ENCODE measurements at places on chromosomes 1 and 21.

GRCh38 chr1:218302155-218302554 lies 17.1 kb downstream of the RRP15 start:
- no peak for DNase-seq

- peak; percentile 65 for DNase-seq
Observed at GRCh38 chr1:85465099-85465785, at the start of gene DDAH1. DDAH1 (minus strand) TSS chr1:85465159; CDS start chr1:85465045, 114 bp downstream.

- DNase-seq: peak; percentile 89
Observed at GRCh38 chr1:205335692-205336091, 14.1 kb upstream of the NUAK2 start.

- no peak for DNase-seq
Observed at GRCh38 chr1:107096690-107097089, 40.2 kb downstream of the PRMT6 start.

GRCh38 chr1:172121081-172121717 lies 279.9 kb downstream of the DNM3 start:
- DNase-seq: no peak

DNA sequence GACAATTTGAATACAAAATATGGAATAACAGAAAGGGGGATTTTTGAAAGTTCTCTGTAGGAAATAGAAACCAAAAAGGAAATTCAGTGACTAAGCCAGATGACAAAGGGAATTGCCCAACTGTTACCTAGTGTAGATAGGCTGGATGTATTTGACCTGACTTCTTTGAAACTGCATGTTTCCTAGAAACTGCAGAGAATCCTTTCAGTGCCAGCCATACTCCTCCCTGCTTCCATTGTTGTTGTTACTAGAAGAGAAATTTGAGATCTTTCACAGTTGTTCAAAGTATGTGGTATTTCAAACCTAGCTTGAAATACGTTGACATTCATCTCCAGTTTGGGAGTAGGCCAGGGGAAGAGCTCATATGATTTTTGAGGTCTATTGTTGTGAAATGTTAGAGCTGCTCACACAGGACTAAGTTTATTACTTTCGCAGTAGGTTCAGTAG lies 1.8 kb upstream of the GBP5 start:
- no peak for DNase-seq

- no peak for DNase-seq
Observed at GRCh38 chr1:11730429-11730891, 5.5 kb upstream of the AGTRAP start.

DNA sequence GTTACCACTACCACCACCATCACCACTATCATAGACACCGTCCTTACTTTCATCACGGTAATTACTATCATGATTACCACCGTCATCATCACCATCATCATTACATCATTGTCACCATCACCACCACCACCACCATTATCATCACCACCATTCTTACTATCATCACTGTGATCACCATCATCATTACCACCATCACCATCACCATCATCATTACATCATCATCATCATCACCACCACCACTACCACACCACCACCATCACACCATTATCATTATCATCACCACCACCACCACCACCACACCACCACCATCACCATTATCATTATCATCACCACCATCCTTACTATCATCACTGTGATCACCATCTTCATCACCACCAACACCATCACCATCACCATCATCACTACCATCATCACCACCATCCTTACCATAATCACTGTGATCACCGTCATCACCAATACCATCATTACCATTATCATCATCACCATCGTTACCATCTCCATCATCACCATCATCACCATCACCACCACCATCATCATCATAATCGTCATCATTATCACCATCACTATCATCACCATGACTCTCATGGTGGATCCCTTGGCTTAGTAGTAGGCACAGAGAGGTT lies 244.4 kb upstream of the C1orf174 start:
- no peak for DNase-seq

DNA sequence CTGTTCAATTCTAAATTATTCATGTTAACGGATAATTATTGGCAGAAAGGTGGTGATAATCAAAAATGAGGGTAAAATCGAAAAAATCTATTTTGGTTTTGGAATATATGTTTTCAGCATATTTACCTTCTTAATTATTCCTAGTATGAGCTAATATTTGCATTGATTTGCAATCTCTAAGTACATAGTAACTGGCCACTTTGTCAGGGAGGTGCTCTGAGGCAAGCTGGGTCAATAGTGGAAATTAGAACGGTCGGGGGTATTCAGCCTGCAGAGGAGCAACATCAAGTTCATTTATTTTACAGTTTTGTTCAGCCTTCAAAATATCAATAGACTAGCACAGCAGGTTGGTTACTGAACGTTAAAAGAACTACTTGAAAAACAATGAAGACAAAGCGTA lies 1.8 kb downstream of the OTUD7B start:
- DNase-seq: no peak

DNA sequence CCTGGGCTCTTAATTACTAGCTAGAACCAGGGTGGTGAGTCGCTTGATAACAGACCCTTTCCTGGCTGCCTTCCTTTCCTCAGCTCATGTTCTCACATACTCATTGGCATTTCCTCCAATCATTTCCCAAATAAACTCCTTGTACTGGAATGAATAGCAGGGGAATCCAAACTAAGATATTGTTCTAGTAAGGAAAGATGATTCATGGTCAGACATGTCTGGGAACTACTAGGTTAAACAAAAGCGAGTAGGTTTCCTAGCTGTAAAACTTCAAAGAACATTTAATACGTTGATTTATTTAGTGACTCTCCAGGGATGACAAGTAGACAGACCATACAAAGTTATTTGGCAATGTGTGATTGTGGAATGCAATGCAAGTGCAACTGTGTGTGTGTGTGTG lies 121.2 kb upstream of the KCNJ6 start:
- DNase-seq: no peak

GRCh38 chr1:2373551-2374251 lies 17.7 kb downstream of the MORN1 start:
- DNase-seq: no peak

GRCh38 chr1:183167676-183168075 lies 18.4 kb upstream of the LAMC2 start:
- DNase-seq: no peak

DNA sequence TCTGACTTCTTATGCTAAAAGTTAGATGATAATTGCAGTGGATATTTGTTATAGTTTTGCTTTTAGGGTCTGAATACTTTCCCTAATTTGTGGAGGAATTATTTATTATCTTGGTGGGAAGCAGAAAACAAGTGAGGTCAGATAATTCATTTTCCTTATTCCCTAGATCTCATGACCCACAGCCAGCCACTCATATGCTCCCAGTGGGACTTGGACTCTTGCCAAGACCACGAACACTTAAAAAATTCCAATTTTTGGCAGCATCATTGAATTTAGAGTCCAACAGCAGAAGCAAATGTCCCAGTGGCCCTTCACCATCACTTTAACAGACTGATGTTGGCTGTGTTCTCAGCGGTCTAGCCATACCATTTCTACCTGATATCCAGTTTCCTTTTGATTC lies 204.2 kb downstream of the HMCN1 start:
- no peak for DNase-seq

DNA sequence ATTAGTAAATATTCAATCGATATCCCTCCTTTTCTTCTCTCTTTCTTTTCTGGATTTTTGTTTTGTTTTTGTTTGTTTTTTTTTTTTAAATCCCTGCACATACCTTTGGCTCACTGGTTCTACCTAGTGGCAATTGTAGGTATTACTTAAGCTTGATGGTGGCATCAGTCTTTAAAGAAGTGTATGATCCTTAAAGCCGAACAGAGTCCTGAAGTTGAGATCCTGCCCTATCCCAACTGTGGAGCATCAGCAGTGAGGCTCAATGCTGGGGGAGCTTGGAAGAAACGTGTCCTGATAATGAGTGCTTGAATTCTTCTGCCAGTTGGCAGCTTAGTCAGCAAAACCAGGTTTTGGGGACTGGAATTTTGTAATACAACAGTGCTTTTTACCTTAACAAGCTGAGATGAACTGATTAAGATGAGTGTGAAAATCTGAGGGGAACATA lies 60.8 kb downstream of the FASLG start:
- DNase-seq: no peak

DNA sequence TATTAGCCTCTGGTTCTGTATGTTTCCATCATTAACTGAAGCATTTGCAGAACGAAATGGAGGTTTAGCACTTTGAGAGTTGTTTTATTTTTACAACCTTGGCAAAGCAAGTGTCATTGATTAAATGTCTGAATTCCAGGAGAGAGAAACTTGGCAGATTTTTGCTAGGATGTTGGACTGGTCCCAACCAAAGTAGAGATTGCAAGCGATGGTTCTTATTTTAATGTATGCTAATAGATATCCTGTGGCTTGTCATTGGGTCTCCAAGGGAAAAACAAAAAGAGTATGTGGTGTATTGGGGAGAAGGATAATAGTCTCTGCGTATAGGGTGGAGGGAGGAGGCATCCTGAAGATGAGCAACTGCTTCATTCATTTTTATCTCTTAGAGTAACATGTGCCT lies 457.2 kb upstream of the RUNX1 start:
- DNase-seq: no peak

- no peak for DNase-seq
Observed at GRCh38 chr1:33512226-33513011, 40.0 kb downstream of the ZSCAN20 start.

- no peak for DNase-seq
Observed at GRCh38 chr1:2347896-2348295, 43.5 kb downstream of the MORN1 start.

DNA sequence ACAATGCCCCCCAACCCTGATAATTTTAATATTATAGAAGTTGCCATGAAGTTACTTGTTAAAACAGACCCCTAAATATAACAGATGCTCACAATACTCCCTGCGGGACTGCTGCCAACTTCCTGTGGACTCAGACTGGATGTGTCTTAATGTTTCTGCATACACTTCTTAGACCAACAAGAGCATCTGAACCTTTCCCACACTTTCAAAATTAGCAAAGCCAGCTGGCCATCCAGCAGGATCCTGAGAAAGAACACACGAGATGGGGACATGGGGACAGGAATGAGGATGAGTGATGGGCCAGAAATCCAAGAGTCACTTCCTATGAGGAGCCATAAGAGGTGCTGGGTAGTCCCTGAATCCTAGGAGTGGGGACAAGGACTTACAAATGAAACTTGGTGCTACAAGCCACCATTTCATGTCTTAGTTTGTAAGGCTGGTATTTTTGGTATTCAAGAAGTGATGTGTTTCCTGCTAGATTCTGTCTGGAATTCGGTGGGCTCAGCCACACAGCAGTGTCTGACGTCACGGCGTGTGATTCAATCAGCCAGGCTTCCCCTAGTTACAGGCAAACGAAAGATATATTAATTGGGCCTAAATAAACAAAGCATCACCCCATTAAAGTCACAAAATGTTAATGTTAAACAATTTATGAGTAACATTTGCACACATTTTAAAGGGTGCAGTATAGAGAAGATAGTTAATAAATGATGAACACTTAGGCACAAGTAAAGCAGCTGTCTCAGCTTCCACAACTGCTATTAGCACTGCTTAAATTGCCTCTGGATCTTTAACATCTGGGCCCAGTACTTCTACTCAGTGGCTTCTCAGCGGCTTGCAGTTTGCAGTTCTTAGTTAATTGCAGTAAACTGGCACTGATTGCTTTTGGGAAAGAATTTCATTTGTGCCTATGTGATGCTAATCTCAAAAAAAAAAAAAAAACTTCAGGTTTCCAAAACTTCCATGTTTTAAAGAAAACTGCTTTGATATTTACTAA lies 41.2 kb upstream of the RGS8 start:
- DNase-seq: no peak

DNA sequence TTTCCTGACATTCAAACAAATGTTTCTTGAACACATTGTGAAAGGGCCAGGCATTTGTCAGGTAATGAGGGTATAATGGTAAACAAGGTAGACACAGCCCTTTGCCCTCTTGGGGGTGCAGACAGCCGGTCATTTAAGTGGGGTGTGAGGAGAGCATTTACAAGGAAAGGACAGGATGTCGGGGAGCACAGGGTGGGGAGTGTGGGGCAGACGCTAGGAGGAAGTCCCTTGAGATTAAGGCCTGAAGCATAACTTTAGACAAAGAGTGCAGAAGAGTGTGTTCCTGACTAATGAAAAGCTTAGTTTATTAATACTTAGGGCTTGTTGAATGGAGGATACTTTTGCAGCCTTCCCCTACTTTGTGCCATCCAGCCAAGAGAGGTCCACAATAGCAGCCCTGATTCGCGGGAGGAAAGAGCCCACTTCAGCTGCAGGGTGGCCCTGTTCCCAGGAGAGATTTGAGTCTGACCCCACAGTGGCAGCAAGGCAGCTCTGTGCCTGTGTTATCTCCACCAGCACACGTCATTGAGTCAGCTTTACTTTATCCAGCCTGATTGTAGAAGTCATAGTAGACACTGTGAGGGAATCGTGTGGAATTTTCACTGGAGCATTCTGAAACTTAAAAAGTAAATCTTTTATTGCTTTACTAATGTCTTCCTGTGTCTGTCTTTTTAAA lies 35.1 kb downstream of the MPZL1 start:
- no peak for DNase-seq

DNA sequence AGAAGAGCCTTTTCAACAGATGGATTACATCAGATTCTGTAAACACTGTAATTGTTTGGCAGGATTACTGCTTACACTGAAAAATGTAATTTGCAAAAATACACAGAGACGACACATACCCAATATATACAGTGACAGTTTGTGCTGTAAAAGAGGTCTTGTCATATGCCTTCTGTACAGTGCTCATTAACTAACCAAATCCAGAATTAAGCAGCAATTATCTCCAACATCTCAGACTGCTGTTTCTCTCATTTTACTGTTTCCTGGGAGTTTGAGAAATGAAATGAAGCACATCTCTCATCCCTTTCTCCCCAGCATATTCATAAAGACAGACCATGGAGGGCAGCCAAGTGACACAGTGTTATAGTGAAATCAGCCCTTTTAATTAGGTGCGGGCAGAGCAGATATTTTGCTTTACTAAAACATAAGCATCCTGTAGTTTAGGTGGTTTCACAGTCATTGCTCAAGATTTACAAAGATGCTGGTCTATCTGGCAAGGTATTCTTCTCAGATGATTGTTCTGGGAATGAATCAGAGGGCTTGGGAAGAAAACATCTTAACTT lies 618.4 kb upstream of the USP24 start:
- no peak for DNase-seq

- DNase-seq: no peak
Observed at GRCh38 chr21:44983421-44984206, 43.8 kb downstream of the SLX9 start.

GRCh38 chr1:98496256-98496995 lies 165.1 kb upstream of the SNX7 start:
- DNase-seq: no peak

- DNase-seq: no peak
Observed at GRCh38 chr1:39852214-39852791, 31.0 kb downstream of the TRIT1 start.
